ENCODE measurements at places on chromosomes 3 and 15. TPM values are rescaled to one million over a fixed set of nuclear protein-coding genes. Genes with fewer than 3 reads are reported as not detected.

The TRIM42 gene
- total RNA-seq = not detected

The FEZF2 gene
- total RNA-seq = not detected

The HCN4 gene
- not detected for total RNA-seq

The HTR3E gene
- total RNA-seq = not detected

The ARPP21 gene
- total RNA-seq = not detected

The SCAANT1 gene
- total RNA-seq = not detected

The AGBL1 gene
- total RNA-seq = not detected

The PP2D1 gene
- not detected for total RNA-seq

The ALDH1A2 gene
- total RNA-seq = not detected

The SLC7A14 gene
- not detected for total RNA-seq

Data from airway epithelial cell (primary cell).